Endothelial cell of coronary artery (primary cell): ENCODE measurements at places on chromosomes 4 and X. TPM values are rescaled to one million over a fixed set of nuclear protein-coding genes. Genes with fewer than 3 reads are reported as not detected.

The NCAPG gene
- 15.0 and 38.7 TPM in 2 replicates for total RNA-seq

The CCNA2 gene
- 21.6 and 52.5 TPM in 2 replicates for total RNA-seq

The RHOXF2 gene
- total RNA-seq = not detected in 2 replicates

The SMIM10L2A gene
- 0.38 and 0.54 TPM in 2 replicates for total RNA-seq

The FRMD7 gene
- under 0.01 TPM in 1 of 2 replicates, not detected in the other for total RNA-seq

The STPG2 gene
- 0.09 and 0.66 TPM in 2 replicates for total RNA-seq

The PAK3 gene
- 0.72 and 0.94 TPM in 2 replicates for total RNA-seq

The NIPAL1 gene
- total RNA-seq = 1.0 and 1.4 TPM in 2 replicates

The RAB33A gene
- total RNA-seq = 0.63 and 1.2 TPM in 2 replicates

The PRPS2 gene
- 31.1 and 38.9 TPM in 2 replicates for total RNA-seq

The ERCC6L gene
- 1.6 and 4.2 TPM in 2 replicates for total RNA-seq
